Neural progenitor cell (in vitro differentiated cells): ENCODE measurements at places on chromosomes 16 and 17.

GRCh38 chr17:29078183-29079045, 35.5 kb downstream of the PIPOX start:
- no peak overlapping the region for H3K27ac ChIP-seq
- DNase-seq, result no peak
- H3K27me3 ChIP-seq, result no peaks in the 10 kb centered on the region
- no peak overlapping the region for H3K4me3 ChIP-seq
- H3K4me1 ChIP-seq, result peaks cover 15% of the 10 kb centered on the region

- DNase-seq, result no peak
- H3K27me3 ChIP-seq, result no peaks in the 10 kb centered on the region
- H3K27ac ChIP-seq, result no peak overlapping the region
- no peaks in the 10 kb centered on the region for H3K4me1 ChIP-seq
These were observed 1.6 kb upstream of the KRT14 start for GRCh38 chr17:41588126-41588810.

DNA sequence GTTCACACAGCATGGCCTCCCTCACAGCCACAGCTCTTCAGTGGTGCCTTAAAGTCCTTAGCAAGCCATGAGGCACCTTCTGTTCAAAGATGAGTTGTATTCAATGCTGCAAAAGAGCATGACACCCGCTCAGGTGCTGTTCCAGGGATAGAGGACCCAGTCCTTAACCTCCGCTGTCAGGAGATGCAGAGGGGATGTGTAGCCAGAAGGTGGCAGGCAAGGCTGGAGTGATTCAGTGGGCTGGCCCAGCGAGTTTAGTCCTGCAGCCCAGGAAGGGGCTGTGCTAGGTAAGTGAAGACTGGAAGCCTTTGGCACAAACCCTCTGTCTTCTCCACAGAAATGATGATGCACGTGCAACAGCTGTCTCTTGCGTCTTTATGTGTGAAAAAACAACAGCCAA, 25.0 kb upstream of the ADAM11 start:
- no peak overlapping the region for H3K27ac ChIP-seq
- H3K27me3 ChIP-seq, result no peaks in the 10 kb centered on the region
- DNase-seq, result peak; percentile 56
- no peaks in the 10 kb centered on the region for H3K4me1 ChIP-seq

- H3K4me3 ChIP-seq, result no peak overlapping the region
- DNase-seq, result no peak
- no peak overlapping the region for H3K27ac ChIP-seq
- H3K27me3 ChIP-seq, result peaks cover 100% of the 10 kb centered on the region
These were observed 1.6 kb downstream of the ZFHX3 start for GRCh38 chr16:73046202-73046848.

DNA sequence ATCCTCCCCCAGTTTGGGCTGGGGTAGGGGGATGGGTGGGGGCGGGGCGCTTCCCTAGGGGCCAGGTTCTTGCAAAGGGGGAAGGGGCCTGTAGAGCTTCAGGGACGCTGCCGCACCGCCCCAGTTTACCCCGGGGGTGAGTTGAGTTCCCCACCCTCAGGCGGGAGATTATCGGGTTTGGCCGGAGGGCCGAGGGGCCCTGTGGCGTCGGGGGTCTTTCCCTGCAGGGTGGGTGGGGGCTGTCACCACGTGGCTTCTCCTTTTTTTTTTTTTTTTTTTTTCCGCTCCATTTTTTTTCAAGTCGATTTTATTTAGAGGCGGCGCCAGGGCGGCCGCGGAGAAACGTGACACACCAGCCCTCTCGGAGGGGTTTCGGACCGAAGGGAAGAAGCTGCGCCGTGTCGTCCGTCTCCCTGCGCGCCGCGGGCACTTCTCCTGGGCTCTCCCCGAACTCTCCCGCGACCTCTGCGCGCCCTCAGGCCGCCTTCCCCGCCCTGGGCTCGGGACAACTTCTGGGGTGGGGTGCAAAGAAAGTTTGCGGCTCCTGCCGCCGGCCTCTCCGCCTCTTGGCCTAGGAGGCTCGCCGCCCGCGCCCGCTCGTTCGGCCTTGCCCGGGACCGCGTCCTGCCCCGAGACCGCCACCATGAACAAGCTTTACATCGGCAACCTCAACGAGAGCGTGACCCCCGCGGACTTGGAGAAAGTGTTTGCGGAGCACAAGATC, at the start of gene IGF2BP1:
TSS of gene IGF2BP1 (plus strand) at position 283 of the 724 bp plus-strand sequence. CDS start at position 644, 361 bp downstream.
- H3K4me1 ChIP-seq, result peaks cover 32% of the 10 kb centered on the region
- peak within 1 kb of the TSS; percentile 97 for H3K4me3 ChIP-seq
- no peaks in the 10 kb centered on the region for H3K36me3 ChIP-seq
- no peaks in the 10 kb centered on the region for H3K27me3 ChIP-seq

DNA sequence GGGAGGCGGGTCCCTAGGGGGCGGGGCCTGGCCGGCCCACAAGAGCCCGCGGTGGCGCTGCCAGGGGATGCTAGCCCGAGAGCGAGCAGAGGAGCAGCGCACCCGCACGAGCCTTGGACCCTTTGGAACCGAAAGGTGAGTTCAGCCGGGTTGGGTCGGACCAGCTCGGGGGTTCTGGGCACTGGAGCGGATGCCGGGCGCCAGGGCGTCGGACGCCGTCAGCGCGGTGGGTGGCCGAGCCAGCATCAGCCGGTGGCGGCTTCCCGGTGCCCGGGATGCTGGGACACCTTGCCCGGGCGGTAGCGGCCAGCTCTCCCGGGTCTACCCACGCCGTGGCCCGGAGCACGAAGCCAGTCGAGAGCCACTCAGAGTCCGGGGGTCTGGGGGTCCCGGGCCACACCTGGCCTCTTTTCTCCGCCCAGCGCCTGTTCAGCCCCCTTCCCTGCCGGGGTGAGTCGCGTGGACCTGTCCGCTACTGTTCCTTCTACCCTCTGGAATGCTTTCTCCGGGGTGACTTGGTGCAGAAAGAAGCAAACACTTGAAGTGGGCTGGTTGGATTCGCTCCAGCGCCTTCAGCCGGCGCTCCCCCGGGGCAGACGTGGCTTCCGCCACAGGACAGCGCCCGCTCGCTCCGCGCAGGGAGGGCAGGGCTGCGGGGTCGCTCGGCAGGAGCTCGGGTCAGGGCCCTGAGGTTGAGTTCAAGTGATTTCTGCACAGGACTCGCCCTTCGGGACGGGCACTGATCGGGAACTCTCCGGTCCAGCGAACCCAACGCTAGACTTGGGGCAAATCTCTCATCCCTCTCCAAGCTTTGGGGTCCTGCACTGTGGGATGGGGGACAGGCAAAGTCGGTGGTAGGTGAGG, at the start of gene SCNN1G:
TSS of gene SCNN1G (plus strand) at position 67 of the 864 bp plus-strand sequence. CDS start 3,527 bp downstream, outside the sequence.
- no peaks in the 10 kb centered on the region for H3K36me3 ChIP-seq
- DNase-seq, result peak; percentile 55
- H3K4me1 ChIP-seq, result no peaks in the 10 kb centered on the region
- H3K4me3 ChIP-seq, result peak within 1 kb of the TSS; percentile 43
- H3K27me3 ChIP-seq, result peaks cover 54% of the 10 kb centered on the region

DNA sequence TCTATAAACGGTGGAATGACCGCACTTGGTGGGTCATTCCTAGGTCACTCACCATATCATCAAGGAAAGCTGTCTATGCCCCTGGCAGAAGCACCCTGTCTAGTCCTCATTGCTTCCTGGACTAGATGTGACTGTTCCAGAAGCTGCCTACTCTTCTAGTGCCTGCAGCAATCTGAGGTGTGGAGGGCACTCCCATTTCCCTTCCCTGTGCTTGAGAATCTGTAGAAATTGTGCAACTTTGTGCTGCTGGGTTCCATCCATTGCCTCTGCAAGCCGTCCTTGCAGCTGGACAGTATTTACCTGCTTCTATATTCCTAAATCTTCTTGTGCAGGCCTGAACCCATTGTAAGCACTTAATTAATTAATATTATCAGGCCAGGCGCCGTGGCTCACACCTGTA, 52.1 kb downstream of the CACNG3 start:
- DNase-seq, result no peak
- no peak overlapping the region for H3K27ac ChIP-seq
- H3K4me3 ChIP-seq, result no peak overlapping the region
- H3K27me3 ChIP-seq, result no peaks in the 10 kb centered on the region
- H3K36me3 ChIP-seq, result no peaks in the 10 kb centered on the region

- peaks cover 18% of the 10 kb centered on the region for H3K4me1 ChIP-seq
- no peak overlapping the region for H3K4me3 ChIP-seq
- H3K36me3 ChIP-seq, result no peaks in the 10 kb centered on the region
- H3K27ac ChIP-seq, result no peak overlapping the region
These were observed 402.0 kb upstream of the TNRC6C start for GRCh38 chr17:77556383-77557061.
